Pericardium fibroblast (primary cell): ENCODE measurements at places on chromosomes 16 and 17. TPM values are rescaled to one million over a fixed set of nuclear protein-coding genes. Genes with fewer than 3 reads are reported as not detected.

TMEM114 gene
- total RNA-seq = not detected in 2 replicates

C17orf78 gene
- total RNA-seq = not detected in 2 replicates

CCT6B gene
- total RNA-seq = 1.9 and 2.9 TPM in 2 replicates

GPR139 gene
- not detected in 2 replicates for total RNA-seq

SLC16A3 gene
- total RNA-seq = 107 and 296 TPM in 2 replicates
